Activated CD4-positive, alpha-beta T cell treated with anti-CD3 and anti-CD28 coated beads for 24 hours (primary cell): ENCODE measurements at places on chromosomes 16 and 17.

- no peak for DNase-seq
Observed at GRCh38 chr16:50183316-50183715, 30.2 kb downstream of the TENT4B start.

DNA sequence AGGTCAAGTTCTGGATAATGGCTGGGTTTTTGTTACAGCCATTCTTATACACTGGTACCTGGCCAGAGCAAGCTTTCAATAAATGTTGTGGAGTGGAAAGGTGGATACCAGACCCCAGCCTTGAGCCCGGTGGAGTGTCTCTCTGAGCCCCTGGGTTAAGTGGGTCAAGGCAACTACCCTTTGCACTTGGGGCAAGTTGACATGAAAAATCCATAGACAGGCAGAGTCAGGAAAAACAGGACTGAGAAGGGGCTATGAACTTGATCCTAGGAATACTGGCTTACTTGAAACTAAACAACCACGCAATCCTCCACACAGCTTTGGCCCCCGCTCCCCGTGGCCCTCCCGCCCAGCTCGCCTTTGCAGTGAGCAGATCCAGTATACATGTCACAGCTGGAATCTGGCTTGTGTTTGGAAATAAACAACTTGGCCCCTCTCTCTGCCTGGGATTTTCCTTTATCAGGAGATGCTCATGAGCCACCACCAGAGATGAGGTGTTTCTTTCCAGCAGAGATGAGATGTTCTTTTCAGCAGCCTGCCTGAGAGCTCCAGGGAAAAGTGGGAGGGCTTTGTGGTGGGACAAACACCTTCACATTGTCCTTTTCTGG, 65.9 kb downstream of the KSR1 start:
- DNase-seq = no peak

- DNase-seq = no peak
Observed at GRCh38 chr17:35299135-35299534, 56.3 kb downstream of the SLFN5 start.

- no peak for DNase-seq
Observed at GRCh38 chr16:14341324-14342225, 270.5 kb downstream of the MRTFB start.

DNA sequence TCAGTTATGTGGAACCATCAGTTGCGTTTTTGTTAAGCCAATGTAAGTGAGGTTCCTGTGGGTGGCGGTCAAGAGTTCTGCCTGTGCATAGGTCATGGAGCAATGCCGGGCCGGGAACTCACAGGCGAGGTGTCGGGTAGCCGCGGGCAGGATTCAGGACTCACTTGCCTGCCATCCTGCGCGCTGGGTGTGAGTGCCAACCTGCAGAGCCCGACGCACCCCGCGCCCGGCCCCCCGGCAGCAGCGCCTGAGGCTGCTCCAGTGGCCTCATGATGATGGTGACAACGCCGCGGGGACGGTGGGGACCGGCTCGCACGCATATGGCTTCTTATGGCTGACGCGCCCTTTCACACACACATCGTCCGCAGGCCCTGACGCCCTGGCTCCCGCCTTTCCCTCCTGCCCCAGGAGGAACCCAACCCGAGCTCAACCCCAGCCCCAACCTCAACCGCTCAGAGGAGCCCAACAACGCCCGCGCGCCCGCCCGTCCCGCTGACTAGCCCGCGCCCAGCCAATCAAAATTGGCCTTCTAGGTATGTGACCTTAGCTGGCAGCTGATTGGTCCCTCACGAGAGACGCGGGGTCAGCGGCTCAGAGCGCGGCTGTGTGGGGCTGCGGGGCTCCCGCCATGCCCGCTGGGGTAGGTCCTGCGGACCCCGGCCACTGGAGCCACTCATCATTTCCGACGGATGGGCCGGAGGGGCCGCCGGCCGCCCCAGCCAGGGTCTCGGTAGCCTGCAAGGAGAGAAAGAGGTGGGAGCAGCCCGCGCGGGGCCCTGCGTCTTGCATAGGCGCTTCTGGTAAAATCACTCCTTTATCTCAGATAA, at the start of gene C16orf95:
Gene C16orf95, minus strand, starts transcription at position 470 of the 827 bp plus-strand sequence. Its CDS starts 150 bp downstream, at position 320.
- peak; percentile 96 for DNase-seq

GRCh38 chr16:56387396-56387795, 37.9 kb downstream of the AMFR start:
- DNase-seq = no peak

- DNase-seq = no peak
Observed at GRCh38 chr17:37446027-37446426, 39.3 kb downstream of the TADA2A start.

DNA sequence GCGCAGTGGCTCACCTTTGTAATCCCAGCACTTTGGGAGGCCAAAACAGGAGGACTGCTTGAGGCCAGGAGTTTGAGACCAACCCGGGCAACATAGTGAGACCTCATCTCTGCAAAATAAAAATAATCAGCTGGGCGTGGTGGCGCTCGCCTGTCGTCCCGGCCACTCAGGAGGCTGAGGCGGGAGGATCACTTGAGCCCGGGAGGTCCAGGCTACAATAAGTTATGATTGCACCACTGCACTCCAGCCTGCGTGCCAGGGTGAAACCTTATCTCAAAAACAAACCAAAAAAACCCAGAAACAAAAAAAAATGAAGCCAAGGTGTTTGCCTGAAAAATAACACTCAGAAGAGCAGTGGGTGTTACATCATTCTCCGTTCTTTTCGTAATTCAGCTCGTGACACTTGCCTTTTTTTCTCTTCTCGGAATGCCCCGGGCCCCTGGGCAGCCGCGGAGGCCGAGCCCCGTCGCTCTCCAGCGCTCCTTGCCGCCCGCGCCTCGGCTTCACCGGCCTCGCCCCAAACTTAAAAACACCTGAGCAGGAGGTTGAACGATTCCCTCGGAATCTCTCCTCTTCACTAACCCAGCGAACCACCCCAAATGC, 17.0 kb downstream of the PRCD start:
- no peak for DNase-seq

GRCh38 chr16:11479916-11480315, 106.8 kb downstream of the LITAF start:
- DNase-seq = no peak

- no peak for DNase-seq
Observed at GRCh38 chr16:56986361-56986760, 3.0 kb upstream of the NLRC5 start.
